Activated CD4-positive, alpha-beta T cell treated with anti-CD3 and anti-CD28 coated beads, Interleukin-2, amount 50 U/mL, for 24 hours (primary cell): ENCODE measurements at places on chromosomes 7 and 10.

- no peak for DNase-seq
These were observed 86.8 kb upstream of the CCDC71L start for GRCh38 chr7:106747804-106748203.

GRCh38 chr10:16381083-16381482 is 55.7 kb upstream of the PTER start:
- no peak for DNase-seq

DNA sequence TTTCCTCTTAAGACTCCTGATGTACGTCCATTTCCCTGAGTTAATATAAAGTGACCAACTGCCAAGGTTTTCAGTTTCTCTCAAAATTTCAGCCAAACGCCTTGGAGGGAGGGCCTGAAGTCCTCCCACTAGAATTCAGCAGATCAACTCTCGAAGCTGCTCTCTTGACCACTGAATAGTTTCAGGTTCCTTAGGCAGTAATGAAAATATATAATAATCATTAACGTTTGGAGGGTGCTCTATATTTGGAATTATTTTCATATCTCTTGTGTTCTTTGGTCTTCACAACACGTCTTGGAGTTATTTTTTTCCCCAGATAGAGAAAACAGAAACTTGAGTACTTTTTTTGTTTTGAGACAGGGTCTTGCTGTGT is 123.6 kb upstream of the SFMBT2 start:
- no peak for DNase-seq

DNA sequence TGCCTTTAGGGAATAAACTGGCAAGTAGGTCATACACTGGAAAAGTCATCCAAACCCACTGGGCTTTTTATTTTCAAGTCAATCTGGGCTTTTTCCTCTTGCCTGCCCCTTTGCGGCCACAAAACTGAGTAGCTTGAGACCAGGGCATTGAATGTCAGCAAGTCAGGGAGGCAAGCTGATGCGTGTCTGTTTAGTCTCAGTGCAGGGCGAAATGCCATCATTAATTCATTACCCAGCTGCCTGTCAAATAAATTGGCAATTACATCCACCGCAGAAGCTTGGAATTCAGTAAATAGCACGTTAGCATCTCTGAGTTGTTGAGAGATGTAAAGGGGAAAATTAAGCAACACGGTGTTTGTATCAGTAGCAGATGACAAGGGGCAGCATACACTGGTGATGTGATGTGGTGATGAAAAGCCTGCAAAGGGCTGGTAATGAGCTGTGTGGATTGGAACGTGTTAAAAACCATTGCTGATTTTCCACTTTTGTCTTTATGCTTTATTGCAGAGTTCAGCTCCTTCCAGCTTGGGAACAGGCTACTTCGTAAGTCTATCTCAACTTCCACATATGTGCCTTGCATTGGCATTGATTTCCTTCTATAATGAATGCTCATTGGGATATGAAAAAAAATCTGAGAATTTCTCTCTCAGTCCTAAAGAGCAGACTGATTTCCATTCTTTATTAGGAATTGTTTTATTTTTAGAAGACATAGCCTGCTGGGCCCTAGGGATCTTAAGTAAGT is 535.9 kb downstream of the AUTS2 start:
- DNase-seq = no peak

DNA sequence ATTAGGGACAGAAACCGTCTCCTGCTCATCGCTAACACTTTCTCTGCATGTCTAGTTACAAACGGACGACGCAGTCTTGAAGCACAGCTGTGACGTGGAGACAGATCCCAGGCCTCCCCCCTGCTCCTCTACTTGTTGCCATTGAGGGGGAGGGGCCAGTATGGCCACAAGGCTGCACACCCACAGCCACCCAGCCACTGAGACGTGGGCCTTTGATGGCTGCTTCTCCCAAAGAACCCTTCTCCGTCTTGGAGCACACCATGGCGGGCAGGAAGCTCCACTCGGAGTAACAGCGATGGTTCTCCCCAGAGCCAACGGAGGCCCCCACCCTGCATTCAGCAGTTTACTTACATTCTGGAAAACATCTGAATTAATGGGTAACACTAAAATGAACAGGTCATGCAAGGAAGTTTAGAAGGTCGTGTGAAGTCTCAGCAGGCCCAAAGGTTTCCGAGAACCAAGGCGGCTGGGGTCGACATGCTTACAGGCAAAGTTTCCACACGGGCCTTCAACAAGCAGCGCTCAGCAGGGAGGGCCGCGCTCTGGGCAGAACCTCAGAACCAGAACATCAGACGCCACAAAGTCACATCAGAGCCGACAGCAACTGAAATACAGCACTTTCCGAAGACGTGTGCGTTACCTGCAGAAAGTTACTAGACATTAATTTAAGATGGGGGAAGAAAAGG is 169.6 kb downstream of the DIP2C start:
- DNase-seq = no peak

- no peak for DNase-seq
These were observed 20.0 kb upstream of the CRYGN start for GRCh38 chr7:151459726-151460473.

GRCh38 chr7:74573512-74573911 is 84.0 kb upstream of the GTF2I start:
- DNase-seq = no peak

DNA sequence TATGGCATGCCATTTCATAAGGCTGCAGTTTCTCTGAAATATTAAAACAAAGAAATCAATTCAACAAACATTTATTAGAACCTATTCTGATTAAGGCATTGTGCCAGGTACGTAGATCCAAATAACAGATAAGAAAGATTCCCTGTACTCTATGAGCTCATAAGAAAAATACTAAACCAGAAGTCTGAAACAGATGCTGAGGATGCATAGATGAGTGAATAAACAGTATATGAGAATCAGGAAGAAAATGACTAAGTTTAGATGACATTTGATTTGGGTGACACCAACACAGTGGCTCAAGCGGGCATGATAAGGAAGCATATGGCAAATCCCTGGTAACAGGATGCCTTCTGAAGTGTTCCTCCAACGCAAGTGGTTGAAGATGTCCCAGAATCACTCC is 477.2 kb downstream of the PARD3 start:
- DNase-seq = no peak

DNA sequence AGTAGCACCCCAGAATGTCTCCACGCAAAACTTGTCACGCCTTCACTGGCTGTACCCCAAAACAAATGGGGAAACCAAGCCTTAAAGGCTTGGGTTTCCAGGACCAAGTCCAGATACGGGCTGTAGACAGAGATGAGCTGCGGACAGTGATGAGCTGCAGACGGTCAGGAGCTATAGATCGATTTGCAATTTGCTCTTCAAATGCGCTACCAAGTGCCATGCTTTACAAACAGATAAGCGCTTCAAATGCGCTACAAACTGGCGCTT is 658 bp upstream of the SGCE start:
- no peak for DNase-seq

DNA sequence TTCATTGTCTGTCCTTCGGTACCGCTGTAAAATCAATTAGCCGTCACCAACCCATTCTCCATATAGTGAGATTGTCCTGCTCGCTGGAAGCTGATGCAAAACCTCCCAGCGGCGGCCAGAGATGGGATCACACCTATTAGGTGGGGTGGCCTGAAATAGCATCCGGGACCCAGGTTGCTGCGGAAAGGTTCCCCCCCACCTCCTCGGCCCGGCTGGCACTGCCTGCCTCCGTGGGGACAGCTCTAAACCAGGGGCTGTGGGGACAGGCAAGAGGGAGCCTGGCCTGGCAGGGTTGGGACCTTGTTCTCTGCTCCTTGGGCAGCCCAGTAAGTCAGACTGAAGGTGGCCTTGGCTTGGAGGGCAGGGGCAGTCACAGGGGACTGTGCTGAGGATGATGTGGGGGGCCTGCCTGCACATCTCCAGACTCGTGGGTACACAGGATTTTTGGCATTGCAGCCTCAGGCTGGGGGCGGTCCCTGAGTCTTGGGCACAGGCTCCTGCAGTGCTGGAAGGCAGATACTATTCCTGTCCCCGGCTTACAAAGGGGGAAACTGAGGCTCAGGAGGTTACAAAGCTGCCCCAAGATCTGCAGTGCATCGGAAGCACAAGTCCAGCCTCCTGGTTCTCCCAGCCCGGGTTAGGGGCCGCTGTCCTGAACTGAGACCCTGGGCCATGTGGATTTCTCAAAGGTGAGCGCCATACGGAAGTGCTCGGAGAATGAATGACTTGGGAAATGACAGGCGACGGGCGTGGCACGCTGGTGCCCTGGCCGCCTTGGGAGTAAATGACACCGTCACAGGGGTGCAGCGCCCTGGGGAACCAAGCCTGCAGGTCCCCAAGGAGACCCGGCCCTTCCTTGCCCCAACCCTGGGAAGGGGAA is 65.6 kb downstream of the UNCX start:
- DNase-seq = no peak

DNA sequence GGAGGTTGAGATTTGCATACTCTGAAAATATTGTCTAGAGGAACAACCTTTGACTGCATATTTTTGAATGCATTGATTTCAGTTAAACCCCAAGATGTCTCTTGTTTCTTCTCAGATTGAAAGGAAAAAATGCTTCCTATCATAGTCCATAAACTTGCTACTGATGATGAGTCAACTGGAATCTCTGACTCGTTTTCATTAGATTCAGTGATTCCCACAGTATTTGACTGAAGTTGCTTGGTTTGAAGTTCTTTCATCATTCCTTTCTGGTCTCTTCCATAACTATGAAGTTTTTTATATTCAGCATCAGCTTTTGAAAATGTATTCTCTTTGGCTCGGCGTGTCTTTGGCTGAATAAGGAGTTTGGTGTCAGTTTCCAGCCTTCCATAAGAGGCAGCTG is 10.7 kb downstream of the PEX1 start:
- DNase-seq = no peak

DNA sequence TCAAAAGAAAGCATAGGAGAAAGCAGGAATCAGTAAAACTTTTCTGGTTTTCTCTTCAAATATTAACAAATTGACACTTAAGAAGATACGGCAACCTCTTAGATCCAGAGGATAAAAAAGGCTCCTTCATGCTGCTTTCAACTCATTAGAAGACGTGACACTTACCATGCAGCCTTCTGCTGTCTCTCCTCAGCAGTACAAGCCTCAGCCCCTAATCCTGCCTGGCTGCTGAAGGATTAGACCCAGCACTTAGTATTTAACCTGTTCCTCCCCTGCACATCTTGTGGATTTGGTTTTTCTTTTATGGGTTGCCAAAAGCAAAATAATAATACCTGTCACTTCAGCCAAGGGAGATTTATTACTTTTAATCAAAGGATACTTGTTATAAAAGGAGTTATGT is 108.4 kb downstream of the LYZL1 start:
- DNase-seq = no peak
